ENCODE measurements at places on chromosomes 5 and 9.

DNA sequence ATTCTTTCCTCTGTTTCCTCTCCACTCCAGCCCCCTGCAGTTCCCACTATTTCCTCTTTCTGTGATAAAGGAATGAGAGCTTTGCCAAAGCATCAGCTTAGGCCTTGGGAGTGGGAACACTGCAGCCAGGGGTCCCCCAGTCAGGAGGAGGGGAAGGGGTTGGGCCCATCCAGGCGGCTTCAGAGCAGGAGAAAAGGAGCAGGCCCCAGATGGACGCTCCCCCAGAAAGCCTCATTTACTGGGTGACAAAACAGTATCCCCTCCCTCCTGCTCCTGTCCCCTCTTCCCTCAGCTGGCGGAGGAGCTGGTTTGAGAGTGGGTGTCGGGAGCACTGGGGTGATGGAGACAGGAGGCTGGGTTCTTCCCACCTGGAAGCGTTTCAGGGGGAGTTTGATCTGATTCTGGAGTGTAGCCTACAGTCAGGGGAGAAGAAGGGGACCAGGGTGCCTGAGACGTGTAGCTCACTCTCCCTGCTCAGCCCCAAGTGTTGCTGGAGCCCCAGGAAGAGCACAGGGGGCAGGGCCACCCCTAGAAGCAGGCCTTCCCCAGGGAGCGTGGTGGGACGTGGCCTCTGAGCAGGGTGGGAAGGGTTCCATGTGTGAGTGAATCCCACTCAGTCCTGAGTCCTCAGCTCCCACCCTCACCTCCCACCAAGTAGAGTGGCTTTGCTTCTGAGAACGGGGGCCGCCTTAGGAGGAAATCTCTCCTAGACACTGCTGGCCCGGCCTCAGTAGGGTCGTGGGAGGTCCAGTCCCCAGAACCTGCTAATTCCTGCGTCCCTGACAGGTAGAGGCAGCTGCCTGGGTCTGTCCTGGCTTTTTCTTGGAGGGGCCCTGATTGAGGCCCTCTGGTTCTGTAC lies 173.1 kb downstream of the CACNA1B start:
- no peak for DNase-seq

DNA sequence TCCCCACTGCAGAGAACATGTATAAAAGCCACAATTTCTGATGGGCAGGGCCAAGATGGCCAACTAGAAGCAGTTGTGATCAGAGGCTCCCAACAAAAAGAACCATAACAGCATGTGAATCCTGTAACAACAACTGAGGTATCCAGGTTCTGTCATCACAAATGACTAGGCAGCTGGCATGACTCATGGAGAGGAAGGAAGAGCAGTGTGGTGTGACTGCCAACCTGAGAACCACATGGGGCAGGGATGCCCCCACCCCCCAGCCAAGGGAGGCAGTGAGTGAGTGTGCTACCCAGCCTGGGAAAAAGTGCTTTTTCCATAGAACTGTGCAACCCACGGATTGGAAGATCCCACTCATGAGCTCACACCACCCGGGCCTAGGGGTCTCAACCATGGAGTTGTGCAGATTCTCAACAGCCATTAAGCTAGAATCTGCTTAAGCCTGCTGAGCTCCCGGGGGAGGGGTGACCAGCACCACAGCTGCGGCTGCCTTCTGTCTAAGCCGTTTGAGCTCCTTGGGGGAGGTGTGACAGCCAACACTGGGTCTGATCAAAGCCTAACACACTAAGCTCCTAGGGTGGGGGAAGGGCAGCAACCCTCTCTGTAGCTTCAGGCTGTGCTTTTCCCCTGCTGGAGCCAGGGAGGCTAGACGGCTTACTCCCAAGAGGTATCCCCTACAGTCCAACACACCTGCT lies 80.1 kb upstream of the DMAC1 start:
- DNase-seq = no peak

DNA sequence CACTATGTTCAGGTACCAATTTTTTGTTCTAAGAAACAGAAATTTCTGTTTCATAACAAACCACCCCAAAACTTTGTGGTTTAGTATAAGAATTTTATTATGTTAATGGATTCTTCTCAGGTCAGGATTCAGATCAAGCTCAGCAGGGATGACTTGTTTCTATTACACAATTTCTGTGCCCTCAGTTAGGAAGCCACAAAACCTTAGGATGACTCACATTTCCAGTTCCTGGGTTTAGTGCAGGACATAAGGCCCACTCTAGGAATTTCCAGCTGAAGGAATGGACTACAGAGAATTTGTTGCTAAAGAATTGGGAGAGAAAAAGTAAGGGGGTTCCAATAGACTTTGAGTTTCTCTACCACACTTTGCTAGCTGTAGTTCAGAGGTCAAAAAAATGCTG lies 629.3 kb downstream of the ANXA1 start:
- DNase-seq = peak; percentile 98

GRCh38 chr5:10681731-10682679 lies 79.0 kb downstream of the DAP start:
- no peak for DNase-seq

DNA sequence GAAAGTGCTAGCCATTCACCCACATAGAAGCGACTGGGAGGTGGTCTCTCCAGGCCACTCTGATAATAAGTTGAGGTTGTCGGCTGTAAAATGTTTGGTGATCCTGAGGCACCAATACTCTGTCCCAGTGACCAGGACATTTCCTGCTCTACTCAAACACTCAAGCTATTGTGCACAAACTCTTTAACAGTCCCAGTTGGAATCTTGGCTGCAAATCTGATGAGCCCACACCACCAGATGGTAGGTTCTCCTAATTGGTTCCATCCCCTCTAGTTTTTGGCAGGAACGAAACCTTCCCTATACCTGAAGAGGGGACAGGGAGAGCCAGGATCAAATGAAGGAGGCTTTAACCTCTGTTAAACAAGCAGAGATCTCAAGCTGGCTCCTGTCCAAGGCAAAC lies 14.3 kb downstream of the GRIA1 start:
- DNase-seq = no peak

GRCh38 chr5:106435185-106435584 lies 1235.6 kb downstream of the EFNA5 start:
- no peak for DNase-seq

GRCh38 chr5:127019928-127020327 lies 10.4 kb downstream of the MARCHF3 start:
- DNase-seq = no peak

- no peak for DNase-seq
Measured at GRCh38 chr5:59016925-59017324, 434.1 kb downstream of the RAB3C start.
